ENCODE measurements at places on chromosomes 4 and X.

GRCh38 chr4:7336732-7337131 is 98.0 kb downstream of the PSAPL1 start:
- no peak for DNase-seq

GRCh38 chrX:143336261-143336660 is 181.0 kb downstream of the SPANXN3 start:
- no peak for DNase-seq

- DNase-seq, result no peak
Observed at GRCh38 chrX:128436397-128437103, 384.3 kb upstream of the ACTRT1 start.

- no peak for DNase-seq
Observed at GRCh38 chr4:112296949-112297880, at the start of gene ALPK1. TSS of gene ALPK1 (plus strand) at chr4:112297369.

DNA sequence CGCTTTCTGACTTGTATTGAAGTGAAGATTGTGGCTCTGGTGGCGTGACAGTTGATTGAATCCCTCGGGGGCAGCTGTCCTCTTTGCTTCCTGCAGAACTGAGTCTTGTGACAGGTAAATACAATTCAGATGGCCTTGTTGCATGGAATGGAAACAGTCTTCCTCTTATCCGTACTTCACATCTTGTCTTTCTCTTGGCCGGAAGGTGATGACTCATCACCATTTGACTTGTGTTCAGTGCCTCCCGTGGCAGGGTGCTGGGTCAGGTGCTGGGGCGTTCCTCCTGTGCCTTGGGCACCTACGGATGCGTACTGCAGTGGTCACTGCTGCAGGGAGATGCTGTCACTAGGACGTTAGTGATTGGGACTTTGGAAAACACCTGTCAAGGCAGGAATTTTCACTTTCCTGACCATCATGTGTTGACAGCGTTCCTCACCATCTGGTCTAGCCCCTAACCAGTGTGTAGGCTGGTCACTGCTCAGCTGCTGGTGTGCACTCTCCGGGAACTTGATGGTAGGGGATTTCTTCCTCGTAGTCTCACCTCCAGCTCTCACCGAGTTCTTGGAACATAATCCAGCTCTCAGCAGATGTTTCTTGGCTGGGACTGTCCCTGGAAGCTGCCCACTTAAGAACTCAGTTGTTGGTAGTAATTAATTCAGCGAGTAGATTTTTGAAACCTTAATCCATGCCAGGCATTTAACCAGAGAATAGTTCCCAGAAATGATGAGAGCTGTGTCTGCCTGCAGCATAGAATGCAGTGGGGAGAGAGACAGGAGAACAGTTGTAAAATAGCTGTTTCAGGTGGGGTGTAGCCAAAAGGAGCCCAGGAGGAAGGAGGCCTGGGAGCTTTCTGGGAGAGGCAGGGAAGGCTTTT is 7.2 kb downstream of the TBC1D14 start:
- DNase-seq, result no peak

DNA sequence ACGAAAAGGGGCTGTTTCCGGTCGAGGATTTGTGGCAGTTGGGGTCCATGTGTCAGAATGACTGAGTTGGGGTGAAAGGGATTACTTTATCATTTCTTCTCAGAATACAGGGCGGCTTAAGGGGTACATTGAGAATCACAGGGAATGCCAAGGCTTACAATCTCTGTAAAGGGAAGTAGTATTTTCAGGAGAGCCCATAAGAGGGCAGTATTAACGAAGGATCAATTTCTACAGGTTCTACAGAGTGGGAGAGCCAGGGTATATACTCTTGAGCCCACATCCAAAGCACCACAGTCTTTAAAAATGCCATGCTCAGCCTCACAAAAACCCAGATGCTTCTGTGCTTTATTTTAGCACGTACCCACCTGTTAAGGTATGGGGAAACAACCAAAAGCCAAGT is 67.7 kb upstream of the ZXDA start:
- DNase-seq, result no peak

GRCh38 chr4:57104706-57105560 is 5.3 kb downstream of the IGFBP7 start:
- DNase-seq, result no peak

GRCh38 chr4:22052076-22052475 is 103.5 kb upstream of the KCNIP4 start:
- no peak for DNase-seq

DNA sequence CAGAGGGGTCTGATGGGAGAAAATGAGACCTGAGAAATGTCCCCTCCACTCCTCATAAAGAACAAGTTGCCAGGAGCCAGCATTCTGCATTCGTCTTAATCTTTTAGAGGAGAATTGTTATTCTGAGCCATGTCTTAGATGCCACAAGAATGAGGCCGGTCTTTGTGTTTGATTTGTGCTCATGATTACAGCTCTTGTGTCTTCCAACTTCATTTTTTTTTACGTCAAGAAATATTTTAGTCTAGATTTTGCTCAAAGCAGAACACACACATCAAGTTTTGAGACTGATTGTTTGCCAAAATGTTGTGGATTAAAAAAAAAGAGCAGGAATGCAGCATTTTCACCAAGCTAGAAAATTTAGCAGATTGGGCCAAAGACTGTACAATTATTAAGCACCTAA is 130.6 kb upstream of the PITX2 start:
- DNase-seq, result no peak

GRCh38 chrX:118325453-118325852 is 20.5 kb upstream of the WDR44 start:
- DNase-seq, result no peak

DNA sequence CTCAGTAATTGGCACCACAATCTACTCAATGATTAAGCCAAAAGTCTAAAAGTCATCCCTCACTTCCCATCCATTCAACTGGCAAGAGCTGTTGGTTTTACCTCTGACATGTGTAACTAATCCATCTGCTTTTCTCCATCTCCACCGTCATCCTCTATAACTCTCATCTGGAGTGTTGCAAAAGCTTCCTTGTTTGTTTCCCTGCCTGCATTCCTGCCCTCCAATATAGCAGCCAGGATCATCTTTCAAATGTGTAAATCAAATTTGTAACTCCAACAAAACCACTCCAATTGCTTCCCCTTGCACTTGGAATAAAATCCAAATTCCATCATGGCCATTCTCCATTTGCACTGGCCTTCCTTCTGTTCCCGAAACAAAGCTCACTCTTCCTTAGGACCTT is 4.3 kb upstream of the PLAC8 start:
- no peak for DNase-seq
